ENCODE measurements at places on chromosomes 5 and 9.
A peak's percentile ranks its signal among the peaks of the same experiment; 100 is the strongest.

- no peak for DNase-seq
Measured at GRCh38 chr5:98072921-98073320, 700.5 kb upstream of the RGMB start.

DNA sequence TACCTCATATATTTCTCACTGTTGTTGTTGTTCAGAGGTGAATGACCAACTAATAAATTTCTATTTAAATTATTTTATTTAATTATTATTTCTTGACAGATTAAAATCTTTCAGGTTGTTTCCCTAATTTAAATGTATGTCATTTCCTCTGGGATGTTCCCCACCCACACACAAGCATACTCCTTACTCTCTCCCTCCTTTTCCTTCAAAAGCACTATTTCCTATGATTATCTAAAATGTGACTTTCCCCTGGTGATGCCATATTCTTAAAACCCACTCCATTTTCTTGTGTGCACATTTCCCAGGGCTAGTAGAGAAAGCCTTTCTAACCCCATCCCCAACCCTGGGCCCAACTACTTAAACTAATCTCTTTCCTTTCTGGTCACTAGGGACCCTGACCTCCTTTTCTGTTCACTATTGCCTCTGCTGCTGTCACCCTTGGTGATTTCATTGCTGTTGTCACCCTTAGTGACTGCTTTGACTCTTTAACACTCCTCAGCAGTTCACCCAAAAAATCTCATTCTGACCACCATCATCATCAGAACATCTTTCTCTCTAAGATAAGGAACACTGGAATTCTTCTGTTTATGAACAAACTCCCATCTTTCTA is 16.8 kb downstream of the IL33 start:
- no peak for DNase-seq

DNA sequence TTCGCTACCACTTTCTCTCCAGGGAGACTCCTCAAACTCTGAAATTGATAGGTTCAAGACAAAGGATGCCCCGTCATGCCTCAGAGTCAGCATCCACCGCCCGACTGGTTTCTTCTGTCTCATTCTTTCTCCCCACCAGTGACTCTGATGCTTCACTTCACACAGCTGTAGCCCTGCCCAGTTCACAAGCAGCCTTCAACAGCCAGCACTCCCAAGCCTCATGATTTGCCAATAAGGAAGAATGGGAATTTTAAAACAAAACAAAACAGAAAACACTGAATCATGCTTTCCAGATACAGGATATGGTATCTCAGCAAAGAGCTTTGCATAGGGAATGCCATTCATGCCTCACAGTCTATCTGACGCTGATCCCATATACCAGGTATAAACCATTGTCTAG is 371.2 kb upstream of the RORB start:
- no peak for DNase-seq

DNA sequence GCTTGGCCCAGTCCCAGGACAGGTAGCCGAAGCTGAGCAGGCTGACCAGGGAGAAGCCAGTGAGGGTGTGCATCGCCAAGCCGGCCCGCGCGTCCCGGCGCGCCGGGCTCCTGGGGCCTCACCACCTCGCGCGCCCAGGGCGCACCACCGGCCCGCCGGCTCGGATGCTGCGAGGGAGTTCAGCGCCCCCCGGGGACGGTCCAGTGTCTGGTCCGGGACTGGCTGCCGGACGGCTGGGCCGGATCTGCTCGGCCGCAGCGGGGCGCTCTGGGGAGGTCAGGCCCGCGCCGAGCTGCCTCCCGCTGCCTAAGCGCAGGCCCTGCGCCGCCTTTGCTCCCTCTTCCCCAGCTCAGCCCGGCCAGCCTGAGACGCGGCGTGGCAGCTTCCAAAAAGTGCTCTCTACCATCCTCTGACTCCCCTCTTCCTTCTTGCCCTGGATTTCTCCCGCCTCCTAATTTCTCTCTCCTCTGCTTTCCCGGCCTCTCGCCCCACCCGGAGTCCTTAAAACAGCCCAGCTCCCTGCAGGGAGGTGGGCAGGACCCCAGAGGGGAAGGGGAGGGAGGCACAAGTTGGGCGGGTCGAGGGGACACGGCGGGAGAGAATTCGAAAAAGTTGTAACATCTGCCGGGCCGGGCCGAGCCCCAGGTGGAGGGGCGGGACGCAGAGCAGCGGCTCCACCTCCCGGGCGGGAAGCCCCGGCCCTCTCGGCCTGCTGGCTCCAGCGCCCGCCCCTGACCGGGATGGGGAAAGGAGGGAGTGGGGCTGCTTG is at the start of gene ARSI:
Gene ARSI (minus strand): TSS at position 605 of the 769 bp plus-strand sequence. CDS start 532 bp downstream, at position 73.
- peak; percentile 62 for DNase-seq

DNA sequence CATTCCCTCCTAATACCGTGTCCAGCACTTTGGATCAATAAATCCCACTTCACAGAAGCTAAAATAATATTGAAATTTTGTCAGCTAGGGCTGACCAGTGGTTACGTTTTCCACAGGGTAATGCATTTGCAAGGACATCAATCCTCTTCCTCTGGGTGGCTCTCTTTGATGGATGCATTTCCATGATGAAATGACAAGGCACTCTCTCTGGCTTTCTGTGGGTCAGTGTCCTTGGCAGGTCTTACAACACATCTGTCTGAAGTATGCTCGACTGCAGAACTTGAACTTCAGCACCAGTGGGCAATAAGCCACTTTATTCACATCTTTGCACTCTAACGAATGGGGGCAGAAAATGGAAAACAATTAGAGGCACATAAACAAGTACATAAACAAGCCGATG is 330.1 kb downstream of the ADAMTS6 start:
- DNase-seq: no peak

GRCh38 chr9:92224177-92224576 is 69.3 kb downstream of the IARS1 start:
- DNase-seq: peak; percentile 40

DNA sequence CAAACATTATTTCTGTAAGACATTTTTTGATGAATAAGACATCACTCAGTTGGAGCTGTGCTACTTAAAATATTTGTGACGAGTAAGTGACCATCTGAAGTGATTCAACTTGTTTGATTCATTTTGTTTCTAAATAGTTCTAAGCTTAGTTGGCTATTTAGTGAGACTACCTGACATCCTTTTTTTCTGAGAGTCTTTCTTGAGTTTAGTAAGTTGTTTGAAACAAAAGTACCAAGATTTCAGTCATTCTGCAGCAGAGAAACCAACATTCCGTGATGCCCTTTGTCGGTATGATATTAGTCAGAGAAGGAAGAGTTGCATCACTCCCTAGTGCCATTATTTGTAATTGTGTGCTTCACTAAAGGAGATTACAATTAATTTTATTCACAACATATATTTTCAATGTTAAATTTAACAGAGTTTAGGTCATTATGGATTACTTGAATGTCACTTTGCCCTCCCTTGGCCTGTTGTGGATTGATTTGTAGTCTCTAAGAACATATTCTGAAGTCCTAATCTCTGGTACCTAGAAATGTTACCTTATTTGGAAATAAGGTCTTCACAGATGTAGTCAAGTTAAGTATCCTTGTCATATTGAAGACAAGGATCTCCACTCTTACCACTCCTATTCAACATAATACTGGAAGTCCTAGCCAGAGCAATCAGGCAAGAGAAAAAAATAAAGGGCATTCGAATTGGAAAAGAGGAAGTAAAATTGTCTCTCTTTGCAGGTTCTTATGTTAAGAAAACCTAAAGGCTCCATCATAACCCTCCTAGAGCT is 212.2 kb downstream of the PCSK1 start:
- no peak for DNase-seq

GRCh38 chr5:88727705-88728313 is 155.2 kb downstream of the MEF2C start:
- DNase-seq: peak; percentile 47

DNA sequence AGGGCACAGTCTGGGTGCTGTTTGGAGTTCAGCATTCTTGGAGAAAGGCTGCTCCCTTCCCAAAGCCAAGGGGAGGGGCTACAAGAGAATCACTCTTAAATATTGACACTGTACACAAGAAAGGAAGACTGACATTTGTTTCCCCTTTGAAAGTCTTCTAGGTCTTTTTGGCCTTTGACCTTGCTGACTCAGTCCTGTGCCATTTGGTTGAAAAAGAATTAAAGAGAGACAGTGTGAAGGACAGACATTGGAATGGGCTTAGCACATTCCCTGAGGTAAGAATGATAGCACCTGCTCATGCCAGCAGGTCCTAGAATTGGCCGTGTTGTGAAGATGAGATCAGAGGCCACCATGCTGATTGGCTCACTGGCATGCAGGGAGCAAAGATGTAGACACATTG is 271.4 kb upstream of the ZNF608 start:
- DNase-seq: no peak

DNA sequence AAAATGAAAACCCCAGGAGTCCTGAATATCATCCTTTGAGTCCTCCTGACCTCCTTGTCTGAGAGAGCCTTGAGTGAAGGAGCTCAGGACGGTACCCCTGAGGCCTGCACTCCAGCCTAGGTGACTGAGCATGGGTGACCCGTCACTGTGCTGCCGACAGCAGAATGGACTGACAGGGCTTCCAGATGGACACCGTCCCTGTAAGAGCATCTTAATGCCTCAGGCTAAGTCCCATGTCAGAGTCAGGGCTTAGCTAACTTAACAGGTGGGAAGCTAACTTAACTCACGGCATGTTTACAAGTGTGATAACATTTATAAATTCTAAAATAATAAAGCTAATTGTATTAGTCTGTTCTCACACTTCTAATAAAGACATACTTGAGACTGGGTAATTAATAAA is 68.3 kb downstream of the IL6ST start:
- DNase-seq: no peak

GRCh38 chr9:70046274-70047070 is 2.8 kb downstream of the MAMDC2 start:
- DNase-seq: no peak

GRCh38 chr5:30908356-30908755 is 285.1 kb upstream of the CDH6 start:
- no peak for DNase-seq

- DNase-seq: no peak
Measured at GRCh38 chr5:129963359-129963758, 59.1 kb downstream of the CHSY3 start.

- DNase-seq: no peak
Measured at GRCh38 chr5:175544586-175544985, 66.2 kb downstream of the SFXN1 start.

GRCh38 chr5:142325725-142326479 is 1.1 kb upstream of the SPRY4 start:
- peak; percentile 66 for DNase-seq

- DNase-seq: no peak
Measured at GRCh38 chr5:61910771-61911170, 395.2 kb upstream of the KIF2A start.

GRCh38 chr5:163571744-163572143 is 66.3 kb downstream of the MAT2B start:
- DNase-seq: peak; percentile 63

- DNase-seq: no peak
Measured at GRCh38 chr5:146208916-146209522, 5.6 kb downstream of the RBM27 start.

GRCh38 chr5:141926434-141926833 is 2.8 kb downstream of the DELE1 start:
- DNase-seq: no peak

DNA sequence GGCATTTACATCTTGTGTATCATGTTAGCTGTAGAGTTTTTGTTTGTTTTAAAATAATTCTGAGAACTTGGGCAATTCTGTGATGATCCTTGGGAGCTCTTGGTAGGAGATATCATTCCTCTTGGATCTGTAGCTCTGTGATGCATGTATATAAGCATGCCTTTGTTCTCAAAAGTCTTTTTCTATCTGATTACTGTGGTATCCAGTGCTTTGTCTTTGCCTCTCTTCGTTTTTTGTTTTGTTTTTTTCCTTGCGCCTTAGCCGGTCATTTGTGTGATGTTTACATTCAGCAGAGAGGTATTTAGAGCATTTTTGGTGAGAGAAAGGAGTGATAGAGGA is 110.0 kb downstream of the PAM start:
- peak; percentile 39 for DNase-seq

DNA sequence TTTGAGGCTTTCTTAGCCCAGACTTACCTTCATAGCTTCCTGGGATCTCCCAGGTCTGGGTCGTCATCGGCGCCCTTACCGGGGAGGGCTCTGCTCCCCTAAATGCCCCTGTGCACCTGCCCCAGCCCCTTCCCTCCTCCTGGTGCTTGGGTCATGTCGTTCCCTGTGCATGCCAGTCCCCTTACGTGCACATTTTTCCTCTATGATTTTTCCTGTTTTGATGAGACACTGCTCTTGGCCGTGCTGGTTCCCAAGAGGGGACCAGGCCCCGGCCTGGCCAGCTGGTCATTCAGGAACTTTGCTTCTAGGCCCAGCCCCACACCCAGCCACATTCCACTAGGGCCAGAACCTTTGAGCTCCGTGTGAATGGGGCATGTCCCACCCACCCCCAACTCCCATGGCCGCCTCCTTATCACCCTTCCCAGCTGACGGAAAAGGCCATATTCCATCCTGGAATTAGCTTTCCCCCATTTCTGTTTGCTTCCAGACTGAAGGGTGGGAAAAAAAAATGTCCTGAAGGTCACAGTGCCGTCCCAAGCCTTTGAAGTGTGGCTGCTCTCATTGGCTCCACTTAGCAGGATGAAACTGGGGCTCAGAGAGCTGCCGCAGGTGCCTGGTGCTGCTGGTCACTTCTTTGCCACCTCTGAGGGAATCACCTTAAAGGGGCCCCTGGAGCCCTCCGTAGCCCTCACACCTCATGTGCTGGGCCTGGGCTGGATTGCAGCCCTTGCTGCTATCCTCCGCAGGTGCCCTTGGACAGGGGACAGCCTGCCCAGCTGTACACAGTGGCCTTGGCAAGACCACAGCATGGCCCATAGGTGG is 25.1 kb downstream of the ERGIC1 start:
- no peak for DNase-seq

DNA sequence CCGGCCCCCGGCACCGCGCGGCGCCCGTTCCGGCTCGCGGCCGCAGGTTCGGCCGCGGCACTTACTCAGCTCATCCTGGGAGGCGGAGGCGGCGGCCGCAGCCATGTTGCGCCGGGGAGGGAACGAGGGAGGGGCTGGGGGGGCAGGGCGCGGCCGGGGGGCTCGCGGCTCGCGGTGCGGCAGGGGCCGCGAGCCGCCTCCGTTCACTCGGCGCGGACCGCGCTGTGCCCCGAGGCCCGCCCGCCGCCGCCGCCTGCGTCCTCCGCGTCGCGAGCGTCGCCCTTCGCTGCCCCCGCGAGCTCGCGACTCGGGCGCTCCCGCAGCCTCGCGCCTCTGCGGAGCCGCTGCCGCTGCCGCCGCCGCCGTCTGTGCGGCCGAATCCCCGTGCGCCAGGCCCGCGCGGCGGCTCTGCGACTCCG is 735 bp downstream of the ECPAS start:
- no peak for DNase-seq

- DNase-seq: no peak
Measured at GRCh38 chr5:6383376-6383775, 5.0 kb upstream of the MED10 start.

DNA sequence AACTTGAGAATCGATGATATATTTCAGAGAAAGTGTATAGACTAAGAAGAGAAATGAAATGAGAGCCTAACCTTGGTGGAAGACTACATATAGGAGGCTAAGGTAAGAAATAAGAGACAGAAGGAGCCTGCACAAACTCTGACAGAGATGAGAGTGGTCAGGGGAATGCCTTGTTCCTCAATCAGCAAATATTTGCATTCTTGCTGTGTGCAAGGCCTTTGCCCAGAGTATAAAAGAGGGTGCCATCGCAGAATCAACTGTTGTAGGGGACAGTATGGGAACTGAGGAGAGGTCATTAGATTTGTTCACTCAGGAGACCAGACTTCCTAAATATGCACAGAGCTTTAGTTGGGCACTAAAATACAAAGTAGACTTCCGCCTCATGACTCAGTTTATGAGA is 137.2 kb downstream of the ATG10 start:
- no peak for DNase-seq

GRCh38 chr5:134949316-134949715 is 18.4 kb upstream of the CATSPER3 start:
- DNase-seq: no peak

- DNase-seq: no peak
Measured at GRCh38 chr9:97064176-97064575, 25.2 kb upstream of the CTSV start.

Data from cerebellar cortex (tissue), 1 donor.